Right cardiac atrium (tissue), 5 donors: ENCODE measurements at places on chromosomes 3 and 15. TPM values are rescaled to one million over a fixed set of nuclear protein-coding genes. Genes with fewer than 3 reads are reported as not detected.

The CGNL1 gene
- total RNA-seq: 48.6 TPM

The SEMA6D gene
- total RNA-seq: 28.3 TPM

The MAGEL2 gene
- 0.15 TPM for total RNA-seq

The CDHR4 gene
- not detected for total RNA-seq

The TLR9 gene
- total RNA-seq: 0.09 TPM

The SLC9C1 gene
- total RNA-seq: 0.69 TPM
